ENCODE measurements at places on chromosomes 6 and 20. TPM values are rescaled to one million over a fixed set of nuclear protein-coding genes. Genes with fewer than 3 reads are reported as not detected.

ULBP2 gene
- total RNA-seq: 0.24 TPM

PERP gene
- total RNA-seq: 45.8 TPM

THEMIS gene
- total RNA-seq: not detected

ERVFRD-1 gene
- not detected for total RNA-seq

STX11 gene
- total RNA-seq: 2.6 TPM

Measured in epithelial cell of alveolus of lung (primary cell).